ENCODE measurements at places on chromosomes 3 and 15. TPM values are rescaled to one million over a fixed set of nuclear protein-coding genes. Genes with fewer than 3 reads are reported as not detected.

CEMIP gene
- 3.1 TPM for polyA plus RNA-seq

- DNase-seq, result no peak
Observed at GRCh38 chr3:197667968-197668367, 68.7 kb downstream of the RUBCN start.

DNA sequence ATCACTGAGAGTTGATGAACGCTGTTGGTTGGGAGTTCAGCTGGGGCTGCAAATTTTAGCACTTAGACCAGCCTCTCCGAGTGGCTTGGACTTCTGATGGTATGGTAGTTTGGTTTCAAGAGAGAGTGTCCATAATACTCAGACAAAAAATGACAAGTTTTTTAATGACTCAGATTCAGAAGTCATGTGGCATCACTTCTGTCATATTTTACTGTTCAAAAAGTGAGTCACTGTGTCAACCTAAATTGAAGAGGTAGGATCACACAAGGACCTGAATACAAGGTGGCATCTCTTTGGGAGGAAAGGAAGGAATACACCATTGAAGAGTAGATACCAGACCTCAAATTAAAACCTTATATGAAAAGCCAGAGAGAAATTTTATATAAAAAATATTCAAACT, 99.1 kb upstream of the CHMP2B start:
- DNase-seq, result no peak

CYP8B1 gene
- polyA plus RNA-seq, result 0.77 TPM

GRCh38 chr3:59443618-59444293, 393.9 kb upstream of the CFAP20DC start:
- no peak for DNase-seq

DNA sequence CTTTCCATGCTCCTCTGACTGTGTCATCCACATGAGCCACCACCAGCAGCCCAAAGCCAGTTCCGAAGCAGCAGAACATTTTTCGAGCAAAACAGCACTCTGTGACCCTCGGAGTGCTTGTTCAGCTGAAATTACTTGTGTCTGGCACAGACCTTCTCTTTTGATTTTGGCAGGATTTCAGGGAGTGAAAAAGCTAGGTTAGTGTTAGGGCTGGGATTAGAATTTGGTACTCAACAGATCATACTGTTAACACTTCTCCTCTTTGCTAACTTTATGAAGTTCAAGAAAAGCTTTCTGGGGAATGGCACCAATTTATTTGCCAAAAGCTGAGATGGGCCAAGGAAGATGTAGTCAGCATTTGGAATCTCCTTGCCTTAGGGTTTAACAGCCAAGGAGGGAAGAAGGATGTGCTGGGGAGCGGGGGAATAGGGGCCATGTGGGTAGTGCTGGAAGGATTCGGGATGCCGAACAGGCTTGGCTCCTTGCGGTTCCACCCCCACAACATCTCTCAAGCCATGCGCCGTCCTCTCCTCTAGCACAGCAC, 55.1 kb upstream of the TRA2B start:
- DNase-seq, result no peak

IL20RB gene
- 0.46 TPM for polyA plus RNA-seq

DNA sequence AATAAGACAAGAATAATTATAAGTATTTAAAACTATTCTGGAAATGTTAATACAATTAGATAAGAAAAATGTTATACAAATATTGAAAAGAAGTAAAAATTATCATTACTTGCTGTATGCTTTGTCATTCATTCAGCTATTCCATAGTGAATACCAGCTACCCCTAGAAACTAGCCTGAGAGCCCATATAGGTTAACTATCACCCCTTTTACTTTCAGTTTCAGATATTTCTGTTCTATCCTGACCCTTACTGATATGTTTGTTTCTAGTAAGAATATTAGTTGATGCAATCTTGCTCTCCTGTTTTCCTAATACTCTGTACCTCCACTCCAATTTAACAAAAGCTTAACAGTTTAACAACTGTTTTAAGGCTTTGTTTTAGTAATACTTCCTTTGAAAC, 31.6 kb downstream of the FAM227B start:
- DNase-seq, result no peak

SPTBN5 gene
- 2.6 TPM for polyA plus RNA-seq

DNA sequence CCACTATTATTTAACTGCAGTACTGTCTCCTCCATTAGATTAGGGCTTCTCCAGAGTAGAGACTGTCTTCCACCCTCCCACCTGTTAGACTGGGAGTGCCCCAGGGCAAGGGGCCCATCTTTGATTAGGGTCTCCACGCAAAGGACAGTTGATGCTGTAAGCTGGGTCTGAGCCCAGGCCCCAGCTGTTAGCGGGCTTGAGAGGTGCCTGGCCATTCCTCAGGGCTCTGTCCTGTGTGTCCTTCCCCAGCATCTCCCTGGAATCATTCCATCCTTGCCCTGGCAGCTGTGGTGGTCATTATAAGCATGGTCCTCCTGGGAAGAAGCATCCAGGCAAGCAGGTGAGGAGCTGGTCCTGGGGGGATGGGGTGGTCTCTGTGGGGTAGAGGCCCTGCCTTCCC, 6.1 kb downstream of the SLC51B start:
- DNase-seq, result no peak

All from right renal pelvis (tissue), 4 donors.